ENCODE measurements at places on chromosomes 16 and 17.

DNA sequence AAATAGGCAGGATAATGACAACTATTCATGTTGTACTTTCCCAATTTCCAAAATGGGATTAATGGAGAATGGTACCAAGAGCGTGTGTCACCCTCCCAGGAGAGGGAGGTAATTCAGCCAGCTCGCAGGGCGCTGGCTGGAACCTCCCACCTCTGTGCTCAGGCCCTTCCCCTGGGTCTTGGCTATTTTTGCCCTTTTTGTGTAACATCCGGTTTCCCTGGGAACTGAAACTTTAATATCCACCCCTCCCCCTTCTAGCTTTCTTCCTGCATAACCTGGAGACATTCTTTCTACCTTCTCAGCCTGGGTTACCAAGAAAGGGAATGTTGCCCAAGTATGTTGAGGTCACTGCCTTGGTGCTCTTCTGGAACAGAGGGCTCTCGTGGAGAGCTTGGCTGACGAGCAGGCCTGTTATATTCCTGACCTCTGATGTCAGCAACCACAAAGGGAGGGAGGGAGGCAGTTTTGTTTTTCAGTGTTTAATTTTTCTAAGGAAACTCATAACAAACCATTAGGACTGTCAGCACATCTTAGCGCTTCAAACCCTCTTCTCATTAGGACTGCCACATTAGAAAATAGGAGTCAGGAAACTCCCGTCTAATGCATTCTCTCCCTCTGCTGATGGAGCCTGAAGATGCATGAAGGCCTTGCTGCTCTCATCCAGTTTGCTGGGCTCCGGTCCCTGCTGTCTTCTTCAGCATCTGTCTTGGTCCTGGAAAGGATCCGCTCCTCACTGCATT lies 25.6 kb downstream of the ITGB3 start:
- DNase-seq: peak; percentile 52

DNA sequence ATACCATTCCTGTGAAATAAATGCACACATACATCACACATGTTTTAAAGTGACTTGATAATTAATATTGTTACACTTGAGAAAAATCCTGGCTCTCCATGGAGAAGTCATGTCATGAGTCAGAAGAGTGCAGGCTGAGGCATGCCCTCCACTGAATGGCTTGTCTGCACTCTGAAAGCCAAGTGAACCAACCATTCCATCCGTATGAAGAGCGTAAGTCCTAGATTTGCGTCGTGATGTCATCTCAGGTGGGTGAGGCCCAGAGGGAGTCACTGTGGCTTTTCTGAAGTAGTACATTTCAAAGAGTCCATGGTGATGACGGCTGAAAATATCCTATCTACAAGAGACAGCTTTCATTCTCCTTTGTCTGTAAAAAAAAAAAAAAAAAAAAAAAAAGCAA lies 83.5 kb upstream of the IRX5 start:
- DNase-seq: no peak

DNA sequence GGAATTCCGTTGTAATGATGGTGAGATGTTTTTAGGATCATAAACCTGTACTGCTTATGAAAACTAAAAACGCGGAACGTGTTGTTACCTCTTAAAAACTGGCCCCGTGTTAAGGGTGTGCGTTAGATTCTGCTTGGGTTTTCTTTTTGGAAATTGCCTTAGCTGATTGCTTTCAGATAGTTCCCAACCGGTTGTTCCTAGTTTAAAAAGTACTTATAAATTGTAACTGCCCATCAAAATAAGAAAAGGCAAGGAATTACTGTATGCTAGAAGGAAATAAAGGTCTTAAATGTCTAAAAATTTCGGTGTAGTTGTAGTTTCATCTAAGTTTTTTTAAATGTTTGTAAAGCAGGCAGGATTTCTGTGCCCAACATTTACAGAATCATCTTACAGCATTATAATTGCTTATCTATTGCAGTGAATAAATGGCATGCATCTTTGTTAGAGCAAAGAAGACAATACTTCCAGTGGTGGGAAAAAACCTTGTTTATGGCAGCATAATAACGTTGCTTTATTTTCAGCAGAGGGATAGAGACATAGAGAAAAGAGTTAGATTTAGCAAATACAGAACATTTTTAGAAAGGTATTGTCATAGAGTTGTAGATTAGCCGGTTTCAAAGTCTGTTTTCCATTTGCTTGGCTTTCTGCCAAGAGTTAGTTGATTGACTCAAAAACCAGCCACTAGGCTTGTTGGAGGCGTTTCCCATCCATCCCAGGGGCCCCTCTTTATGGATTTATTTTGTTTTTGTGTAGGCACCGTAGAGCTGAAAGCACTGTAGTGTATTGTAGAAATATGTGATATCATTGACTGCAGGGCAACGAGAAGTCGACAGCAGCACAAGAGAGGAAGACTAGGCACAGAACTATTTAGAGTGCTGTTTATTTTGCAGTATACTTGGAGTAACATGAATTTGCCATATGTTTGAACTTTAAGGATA lies 1.7 kb downstream of the PPM1D start:
- DNase-seq: no peak

DNA sequence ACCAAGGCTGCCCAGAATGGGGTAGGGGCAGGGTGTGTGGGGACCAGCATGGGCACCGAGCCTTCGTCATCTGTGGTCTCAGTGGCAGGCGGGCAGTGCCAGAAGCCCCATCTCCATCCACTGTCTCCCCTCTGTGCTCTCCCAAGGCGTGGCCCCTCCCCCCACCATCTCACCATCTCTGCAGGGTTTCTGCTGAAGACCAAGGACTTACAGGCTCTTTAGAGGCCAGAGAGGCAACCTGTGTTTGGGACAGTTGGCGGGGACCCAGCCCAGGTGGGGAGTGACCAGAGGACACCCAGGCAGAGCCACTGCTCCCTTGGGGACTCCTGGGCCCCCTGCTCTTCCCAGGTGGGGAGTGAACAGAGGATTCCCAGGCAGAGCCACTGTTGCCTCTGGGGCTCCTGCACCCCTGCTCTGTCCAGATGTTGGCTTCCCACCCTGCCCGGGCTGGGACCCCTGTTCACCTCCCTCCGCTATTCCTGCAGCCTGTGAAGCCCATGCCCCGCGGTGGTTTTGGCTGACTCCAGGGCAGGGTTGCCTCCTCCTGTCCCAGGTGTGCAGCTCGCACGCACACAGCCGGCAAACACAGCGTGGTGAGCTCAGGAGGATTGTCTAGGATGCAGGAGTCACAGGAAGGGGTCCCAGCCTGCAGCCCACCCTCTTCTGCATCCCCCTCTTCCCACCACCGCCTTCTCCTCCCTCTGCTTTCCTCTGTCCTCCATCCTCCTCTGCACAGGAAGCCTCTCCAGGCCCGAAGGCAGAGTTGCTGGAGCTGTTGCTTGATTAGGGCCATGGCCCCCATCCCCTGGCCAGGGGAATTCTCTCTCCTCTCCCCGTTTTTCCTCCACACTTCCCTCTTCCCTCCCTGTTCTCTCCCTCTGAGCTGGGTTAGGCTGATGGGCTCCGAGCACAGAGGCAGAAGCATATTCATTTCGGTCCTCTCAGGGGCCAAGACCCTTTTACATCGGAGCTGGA lies 45.0 kb downstream of the SLC7A5 start:
- DNase-seq: no peak

DNA sequence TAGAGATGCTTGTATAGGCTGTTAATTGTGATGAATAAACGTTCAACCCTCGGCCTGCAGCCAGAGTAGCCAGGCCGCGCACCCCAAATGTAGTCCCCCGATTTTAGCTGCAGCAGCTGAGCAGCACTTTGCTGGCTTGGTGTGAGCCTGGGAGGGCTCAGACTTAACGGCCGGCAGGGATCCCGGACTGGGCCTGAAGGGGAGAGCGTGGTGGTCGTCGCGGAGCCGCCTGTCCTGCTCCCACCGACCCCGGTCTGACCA lies 11.9 kb downstream of the ZNF629 start:
- DNase-seq: no peak

- DNase-seq: no peak
Observed at GRCh38 chr17:28744972-28745785, 1.4 kb downstream of the TRAF4 start.

DNA sequence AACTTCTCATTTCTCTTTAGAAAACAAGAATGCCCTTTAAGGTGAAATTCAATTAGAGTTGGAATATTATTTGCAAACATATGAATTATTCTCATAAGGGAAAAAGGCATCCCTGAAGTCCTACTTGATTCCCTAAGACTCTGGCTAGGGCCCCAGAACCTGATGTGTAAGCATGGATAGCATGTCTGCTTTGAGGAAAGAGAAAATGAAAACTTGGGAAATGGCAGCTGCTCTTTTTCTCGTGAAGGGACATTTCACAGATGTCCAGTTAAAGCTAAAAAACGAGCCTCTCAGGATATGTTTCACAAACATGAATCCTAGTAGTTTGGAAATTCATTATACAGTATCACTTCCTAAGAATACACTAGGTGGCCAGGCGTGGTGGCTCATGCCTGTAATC lies 112.3 kb upstream of the CLEC3A start:
- DNase-seq: no peak

DNA sequence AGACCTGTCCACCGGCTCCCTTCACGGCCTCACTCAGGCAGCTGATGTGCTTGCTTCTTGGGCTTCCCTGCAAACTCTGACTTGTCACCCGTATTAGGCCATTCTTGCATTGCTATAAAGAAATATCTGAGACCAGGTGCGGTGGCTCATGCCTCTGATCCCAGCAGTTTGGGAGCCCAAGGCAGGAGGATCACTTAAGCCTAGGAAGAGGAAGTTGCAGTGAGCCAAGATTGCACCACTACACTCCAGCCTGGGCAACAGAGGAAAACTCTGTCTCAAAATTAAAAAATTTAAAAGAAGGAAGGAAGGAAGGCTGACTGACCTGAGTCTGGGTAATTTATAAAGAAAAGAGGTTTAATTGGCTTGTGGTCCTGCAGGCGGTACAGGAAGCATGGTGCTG lies 17.0 kb downstream of the SOST start:
- no peak for DNase-seq

- no peak for DNase-seq
Observed at GRCh38 chr17:78797691-78798585, 15.9 kb upstream of the CYTH1 start.

DNA sequence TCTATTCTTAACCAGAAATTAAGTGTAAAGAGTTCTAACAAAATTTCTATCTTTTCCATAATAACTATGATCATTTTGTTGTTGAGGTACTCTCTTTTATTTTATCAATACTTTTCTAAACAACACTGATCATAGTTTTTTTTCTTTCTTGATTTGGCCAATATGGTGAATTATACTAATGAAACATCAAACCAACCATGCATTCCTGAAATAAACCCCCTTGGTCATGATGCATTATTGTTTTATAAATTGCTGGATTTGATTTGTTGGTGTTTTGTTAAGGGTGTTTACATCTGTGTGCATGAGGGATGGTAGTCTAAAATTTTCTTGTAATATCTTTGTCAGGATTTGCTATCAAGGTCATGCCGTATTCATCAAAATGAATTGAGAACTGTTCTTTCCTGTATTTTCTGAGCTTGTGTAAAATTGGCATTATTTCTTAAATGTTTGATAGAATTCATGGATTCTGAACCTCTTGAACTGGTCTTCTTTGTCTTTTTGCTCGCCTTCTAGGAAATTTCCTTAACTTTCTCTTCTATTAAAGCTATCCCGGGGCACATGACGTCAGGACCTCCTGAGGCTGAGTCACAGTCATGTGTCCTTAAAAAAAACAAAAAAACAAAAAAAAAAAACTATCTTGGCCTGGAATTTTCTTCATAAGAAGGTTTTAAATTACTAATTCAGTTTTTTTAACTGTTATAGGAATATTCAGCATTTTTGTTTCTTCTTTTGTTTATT lies 3.9 kb upstream of the TRIM25 start:
- no peak for DNase-seq

DNA sequence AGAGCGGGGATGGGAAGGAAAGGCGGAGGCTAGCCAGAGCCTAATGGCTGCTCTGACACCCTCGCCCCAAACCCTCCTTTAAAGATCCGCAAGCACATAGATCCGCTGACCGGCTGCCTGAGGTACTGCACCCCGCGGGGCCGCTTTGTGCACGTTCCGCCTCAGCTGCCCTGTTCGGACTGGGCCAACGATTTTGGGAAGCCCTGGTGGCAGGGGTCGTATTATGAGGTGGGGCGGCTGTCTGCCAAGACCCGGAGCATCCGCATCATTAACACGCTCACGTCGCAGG lies 663 bp downstream of the CYB5D1 start:
- DNase-seq: no peak

DNA sequence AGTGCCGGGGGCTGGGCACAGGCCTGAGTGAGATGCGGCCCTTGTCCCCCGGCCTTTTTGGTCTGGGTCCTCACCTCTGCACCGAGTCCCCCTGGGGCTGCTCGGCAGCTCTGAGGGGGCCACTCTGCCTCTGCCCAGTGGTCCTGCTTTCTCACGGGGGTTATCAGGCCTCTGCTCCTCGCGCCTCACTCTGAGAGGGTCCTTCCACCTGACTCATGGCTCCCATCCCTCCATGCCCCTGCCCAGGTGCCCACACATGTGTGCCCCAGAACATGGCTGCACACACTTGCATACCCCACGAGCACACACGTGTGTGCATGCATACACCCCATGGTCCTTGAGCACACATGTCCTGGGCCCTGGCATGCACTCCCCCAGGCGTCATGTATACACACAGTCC lies 53.7 kb downstream of the CMIP start:
- no peak for DNase-seq

GRCh38 chr17:66610361-66611133 lies 224.4 kb upstream of the CACNG5 start:
- no peak for DNase-seq

DNA sequence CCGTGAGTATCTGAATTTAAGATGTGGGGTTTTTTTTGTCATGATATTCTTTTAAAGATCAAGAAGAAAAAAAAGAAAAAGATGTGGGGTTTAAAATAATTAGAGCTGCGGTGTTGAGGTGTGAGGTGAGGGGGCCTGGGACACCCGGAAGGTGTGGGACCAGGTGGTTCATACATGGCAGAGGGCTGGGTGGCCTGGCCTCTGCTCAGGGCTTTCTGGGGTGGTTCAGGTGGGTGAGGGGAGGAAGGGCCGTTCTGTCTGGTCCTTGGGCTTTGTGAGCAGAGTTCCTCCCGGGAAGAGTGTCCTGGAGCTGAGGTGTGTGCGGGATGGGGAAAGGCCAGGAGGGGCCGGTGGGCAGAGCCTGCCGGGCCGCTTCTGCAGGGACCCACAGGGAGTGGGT lies 5.0 kb downstream of the PRSS27 start:
- no peak for DNase-seq

- no peak for DNase-seq
Observed at GRCh38 chr17:12522743-12523183, 142.9 kb upstream of the MYOCD start.
